Right ventricle myocardium inferior (tissue), 1 donor: ENCODE measurements at places on chromosomes 2 and 18. TPM values are rescaled to one million over a fixed set of nuclear protein-coding genes. Genes with fewer than 3 reads are reported as not detected.
A peak's percentile ranks its signal among the peaks of the same experiment; 100 is the strongest.

- DNase-seq = no peak
These were observed 62.9 kb downstream of the ZNF521 start for GRCh38 chr18:25289001-25289631.

- peak; percentile 69 for DNase-seq
These were observed 143.0 kb downstream of the TANC1 start for GRCh38 chr2:159111346-159111927.

DNA sequence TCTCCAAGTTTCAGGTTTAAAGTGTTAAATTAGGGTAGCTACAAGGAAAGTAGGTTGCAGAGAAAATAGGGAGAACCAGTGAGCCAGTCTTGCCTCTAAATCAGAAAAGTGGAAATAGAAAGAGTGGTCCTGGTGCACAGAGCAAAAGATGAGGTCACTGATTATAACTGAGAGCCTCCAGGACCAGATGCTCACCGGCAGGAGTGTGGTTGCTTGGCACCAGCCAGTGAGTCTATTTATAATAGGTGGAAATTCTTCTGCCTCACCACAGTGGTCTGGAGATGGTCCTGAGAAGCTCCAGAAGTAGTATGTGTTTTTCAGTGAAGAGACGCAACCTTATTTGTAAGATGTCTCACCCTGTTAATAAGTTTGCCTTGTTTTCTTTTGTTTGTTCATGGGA is 373.9 kb upstream of the KCNJ3 start:
- no peak for DNase-seq

GRCh38 chr2:119112770-119113488 is 45.6 kb downstream of the C1QL2 start:
- no peak for DNase-seq

The DSG4 gene
- not detected for total RNA-seq

The DNAH7 gene
- total RNA-seq = 0.05 TPM

The ZNF396 gene
- 0.70 TPM for total RNA-seq

The MYOM1 gene
- total RNA-seq = 611 TPM

DNA sequence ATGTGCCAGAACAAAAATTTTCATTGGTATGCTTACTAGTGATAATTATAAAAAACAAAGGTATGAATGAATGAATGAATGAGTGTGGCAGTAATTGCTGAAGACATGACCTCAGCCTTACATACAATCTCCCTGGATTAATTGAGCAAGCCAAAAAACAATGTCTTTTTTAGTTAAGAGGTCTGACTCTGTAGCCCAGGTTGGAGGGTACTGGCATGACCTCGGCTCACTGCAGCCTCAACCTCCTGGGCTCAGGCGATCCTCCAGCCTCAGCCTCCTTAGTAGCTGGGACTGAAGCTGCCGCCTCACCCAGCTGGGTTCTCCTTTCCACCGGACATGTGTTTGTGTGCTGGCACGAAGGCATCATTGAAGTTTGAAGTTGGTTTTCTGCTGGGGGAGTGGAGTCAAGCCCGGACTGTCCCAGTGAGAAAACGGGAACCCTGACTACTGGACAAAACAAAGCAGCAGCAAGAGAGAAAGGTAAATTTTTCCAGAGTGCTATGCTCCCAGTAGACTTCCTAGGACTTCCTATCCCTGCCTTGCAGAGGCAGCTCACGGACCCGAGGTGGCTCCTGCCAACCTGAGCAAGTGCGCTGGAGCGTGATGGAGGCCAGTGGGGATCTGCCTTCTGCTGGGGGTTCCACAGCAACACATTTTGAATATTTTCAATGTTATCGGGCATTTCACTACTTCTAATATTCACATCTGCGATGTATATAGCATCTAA is 6.4 kb upstream of the IMP4 start:
- DNase-seq = no peak

The NT5DC4 gene
- total RNA-seq = not detected

DNA sequence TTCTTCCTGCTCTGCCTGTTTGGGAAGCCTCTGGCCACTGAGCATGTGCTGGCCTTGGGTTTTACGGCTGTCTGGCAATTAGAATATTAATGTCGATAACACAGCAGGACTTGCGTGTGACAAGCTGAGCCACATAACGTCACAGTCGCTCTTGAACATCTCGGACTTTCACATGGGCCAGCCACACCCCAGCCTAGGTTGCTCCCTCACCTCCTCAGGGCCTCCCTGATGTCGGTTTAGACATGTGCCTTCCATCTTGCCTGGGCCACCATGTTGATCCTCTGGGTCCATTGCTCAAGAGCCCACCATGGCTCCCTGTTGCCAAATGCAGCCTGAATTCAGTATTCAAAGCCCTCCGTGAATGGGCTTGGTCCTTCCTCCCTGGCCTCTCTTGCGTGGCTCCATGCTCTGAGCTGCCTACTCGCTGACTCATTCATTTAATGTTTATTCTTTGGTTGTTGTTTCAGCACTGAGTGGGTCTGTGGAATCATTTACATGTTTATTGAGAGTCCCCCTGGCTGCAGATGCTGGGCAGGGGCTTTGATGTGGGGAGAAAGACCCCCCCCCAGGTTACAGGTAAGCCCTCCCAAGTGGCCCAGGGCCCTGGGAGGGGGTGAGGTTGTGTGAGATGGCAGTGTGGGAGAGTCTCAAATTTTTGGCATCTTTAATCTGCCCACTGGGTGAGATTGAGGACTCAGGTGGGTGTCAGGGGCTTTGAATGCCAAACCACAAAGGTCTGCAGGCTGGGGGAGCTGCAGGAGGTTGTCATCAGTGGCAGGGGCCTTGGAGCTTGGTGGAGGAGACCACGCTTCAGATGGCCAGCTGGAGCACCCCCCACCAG is 62.0 kb downstream of the ODC1 start:
- DNase-seq = no peak

GRCh38 chr2:24544456-24545115 is 53.5 kb downstream of the NCOA1 start:
- DNase-seq = no peak

DNA sequence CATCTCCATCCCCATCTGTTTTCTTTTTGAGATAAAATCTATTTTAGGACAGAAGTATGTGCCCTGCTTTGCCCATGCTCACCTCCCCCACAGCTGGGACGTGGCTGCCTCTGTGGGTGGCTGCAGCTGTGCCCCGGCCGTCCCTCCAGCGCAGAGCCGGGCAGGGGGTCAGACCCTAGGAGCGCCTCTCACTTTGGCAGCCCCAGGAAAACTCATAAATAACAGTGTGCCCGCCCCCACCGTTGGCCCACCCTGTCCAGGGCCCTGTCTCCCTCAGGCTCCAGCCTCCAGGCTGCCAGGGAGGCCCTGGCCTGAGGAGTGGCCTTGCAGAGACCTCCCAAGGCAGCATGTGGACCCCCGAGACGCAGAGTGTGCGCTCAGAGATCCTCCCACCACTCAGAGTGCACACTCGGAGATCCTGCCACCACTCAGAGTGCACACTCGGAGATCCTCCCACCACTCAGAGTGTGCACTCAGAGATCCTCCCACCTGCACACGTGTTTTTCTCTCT is 178.1 kb downstream of the TWIST2 start:
- DNase-seq = peak; percentile 32
